Daoy (cell line): ENCODE measurements at places on chromosomes 2 and 18. TPM values are rescaled to one million over a fixed set of nuclear protein-coding genes. Genes with fewer than 3 reads are reported as not detected.
A peak's percentile ranks its signal among the peaks of the same experiment; 100 is the strongest.

GRCh38 chr2:163401481-163401880, 334.3 kb downstream of the FIGN start:
- peak; percentile 9 for DNase-seq

DNA sequence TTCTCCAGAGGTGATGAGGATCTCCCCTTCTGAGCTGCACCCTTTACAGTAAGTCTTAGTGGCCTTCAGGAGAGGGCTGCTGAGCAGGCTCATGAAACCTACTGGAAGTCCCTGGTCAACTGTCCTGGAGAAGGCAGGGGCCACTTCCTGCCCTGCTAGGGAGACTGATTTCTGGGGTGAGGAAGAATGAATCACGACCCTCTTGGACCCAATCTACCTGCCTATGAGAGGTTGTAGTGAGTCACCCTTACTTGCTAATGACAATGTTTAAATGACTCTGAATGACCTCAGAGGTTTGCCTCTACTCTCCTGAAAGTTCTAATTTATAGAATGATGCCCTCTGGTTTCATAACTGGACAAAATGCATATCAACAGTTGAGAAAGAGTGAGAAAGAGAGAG, 79.4 kb upstream of the FAM136A start:
- peak; percentile 34 for DNase-seq

DNA sequence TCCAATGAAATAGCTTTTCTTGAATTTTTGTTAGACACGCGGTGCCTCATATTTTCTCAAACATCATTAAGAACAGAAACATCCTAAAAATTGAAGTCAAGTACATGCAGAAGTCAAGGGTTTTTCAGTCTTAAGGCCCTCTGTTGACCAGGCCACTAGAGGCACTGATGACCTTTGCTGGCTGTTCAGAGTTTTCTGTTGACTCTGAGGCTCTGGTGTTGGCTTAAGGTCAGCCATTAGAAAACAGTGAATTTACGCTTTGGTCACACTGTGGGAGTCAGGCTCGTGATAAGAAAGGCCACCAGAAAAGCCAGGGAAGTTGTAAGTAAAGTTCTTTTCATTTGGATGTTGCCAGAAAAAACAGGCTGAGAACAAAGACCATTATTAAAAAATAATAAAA, 5.8 kb upstream of the UPP2 start:
- no peak for DNase-seq

DNA sequence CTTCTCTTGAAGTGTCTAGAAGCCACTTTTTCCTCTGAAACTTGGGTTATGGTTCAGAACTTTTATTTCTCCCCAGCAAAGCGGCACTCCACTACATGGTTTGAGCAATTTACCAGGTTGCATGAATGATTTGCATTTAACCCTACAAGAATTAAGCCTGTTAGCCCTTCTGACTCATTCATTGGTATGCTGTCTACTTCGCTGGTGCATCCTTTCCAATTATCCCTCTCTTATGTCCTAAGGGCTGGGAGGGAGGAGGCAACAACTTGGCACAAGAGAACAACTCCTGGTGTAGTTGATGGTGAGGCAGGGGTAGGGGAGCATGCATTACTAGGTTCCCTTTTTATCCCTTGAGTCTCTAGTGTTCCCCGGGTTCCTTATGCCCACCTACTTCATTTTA, 293.4 kb upstream of the MEX3C start:
- no peak for DNase-seq

- no peak for DNase-seq
These were observed 430.1 kb downstream of the CCDC85A start for GRCh38 chr2:56613920-56614319.

DNA sequence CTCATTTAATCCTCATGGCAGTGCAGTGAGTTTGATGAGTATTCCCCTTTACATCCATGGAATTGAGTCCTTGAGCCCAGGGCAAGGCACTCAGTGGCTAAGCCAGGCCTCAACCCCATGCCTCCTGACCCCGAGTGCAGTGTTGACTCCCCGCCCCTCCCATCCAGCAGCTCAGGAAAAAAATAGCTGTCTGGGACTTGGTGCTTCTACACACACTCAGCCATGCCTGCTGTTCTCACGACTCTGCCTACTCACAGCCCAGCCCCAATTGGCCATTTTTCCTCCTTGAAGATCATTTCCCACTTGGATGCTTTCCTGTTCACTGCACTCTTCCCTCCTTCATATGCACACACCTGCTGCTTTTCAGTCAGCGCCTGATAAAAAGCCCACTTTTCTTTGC, 8.8 kb downstream of the FOSL2 start:
- no peak for DNase-seq

DNA sequence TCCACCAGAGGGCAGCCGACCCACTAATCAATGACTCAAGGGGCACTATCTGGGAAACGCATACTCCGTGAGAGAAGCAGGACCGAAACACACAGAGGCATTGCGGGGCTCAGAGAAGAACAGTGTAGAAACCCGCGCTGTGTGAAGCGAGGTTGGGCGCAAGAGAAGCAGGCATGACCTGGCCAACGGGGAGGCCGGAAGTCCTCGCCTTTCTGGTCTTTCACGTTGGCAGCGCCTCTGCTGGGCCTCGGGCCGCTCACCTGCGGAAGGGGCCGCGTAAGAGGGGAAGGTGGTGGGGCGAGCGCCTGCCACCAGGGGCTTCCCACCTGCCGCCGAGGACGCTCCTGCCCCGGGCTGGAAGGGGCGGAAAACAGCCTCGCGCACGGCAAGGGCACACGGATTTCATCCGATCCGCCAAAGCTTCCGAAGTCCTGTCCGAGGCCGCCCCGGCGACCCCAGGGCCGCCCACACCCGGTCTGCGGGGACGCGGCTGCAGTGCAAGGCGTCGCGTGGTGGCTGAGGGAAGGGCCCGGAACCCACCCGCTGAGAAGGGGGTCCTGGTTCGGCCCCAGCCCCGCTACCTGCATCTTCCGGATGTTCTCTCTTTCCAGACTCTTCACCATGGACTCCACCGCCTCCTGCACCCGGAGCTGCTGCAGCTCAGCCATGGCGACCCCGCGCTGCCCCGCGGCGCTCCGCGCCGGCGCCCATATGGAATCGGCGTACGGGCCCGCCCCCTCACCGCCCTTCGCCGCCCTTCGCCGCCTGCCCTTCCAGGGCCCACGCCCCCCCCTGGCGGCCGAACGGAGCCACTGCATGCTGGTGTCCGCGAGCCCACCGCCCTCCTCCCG, at the start of gene FAM136A:
FAM136A (minus strand) TSS at position 724 of the 851 bp plus-strand sequence; CDS start at position 668, 56 bp downstream.
- DNase-seq = peak; percentile 91

LCT gene
- 0.40 TPM in 1 of 2 replicates, not detected in the other for total RNA-seq
